Uterus (tissue), 4 donors: ENCODE measurements at places on chromosomes 11 and 22. TPM values are rescaled to one million over a fixed set of nuclear protein-coding genes. Genes with fewer than 3 reads are reported as not detected.

The CDPF1 gene
- total RNA-seq = 2.1 TPM

The CEND1 gene
- total RNA-seq = not detected

The TP53AIP1 gene
- not detected for total RNA-seq

The SCN4B gene
- 2.9 TPM for total RNA-seq

The MS4A6E gene
- total RNA-seq = not detected

The TRIM22 gene
- total RNA-seq = 64.8 TPM

The FOLR1 gene
- total RNA-seq = 22.0 TPM

DNA sequence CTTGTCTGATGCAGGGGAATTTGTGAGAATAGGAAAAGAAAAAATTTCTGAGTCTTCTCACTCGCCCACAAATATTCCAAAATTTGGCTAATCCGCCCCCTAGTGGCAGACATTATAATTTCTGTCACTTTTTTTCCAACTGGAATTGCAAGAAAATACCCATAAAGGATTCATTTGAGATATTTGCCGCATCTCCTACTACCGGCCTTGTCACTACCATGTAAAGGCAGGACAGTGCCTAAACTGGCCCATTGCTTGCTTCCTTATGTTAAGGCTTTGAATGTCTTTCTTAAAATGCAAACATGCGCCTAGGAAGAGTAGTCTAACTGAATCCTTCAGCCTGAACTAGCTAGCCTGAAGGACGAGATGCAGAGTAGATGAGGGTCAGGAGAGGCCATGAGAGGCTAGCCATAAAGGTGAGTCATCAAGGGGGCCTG lies 9.3 kb upstream of the CEP295 start:
- no peak for DNase-seq
- no peak overlapping the region for H3K4me3 ChIP-seq
- H3K27ac ChIP-seq = no peak overlapping the region
- no peaks in the 10 kb centered on the region for H3K4me1 ChIP-seq
- no peaks in the 10 kb centered on the region for H3K27me3 ChIP-seq
- H3K36me3 ChIP-seq = no peaks in the 10 kb centered on the region

GRCh38 chr22:20550057-20550817 lies 42.8 kb downstream of the MED15 start:
- H3K27ac ChIP-seq = peak overlapping the region; percentile 93
- DNase-seq = no peak
- no peaks in the 10 kb centered on the region for H3K36me3 ChIP-seq
- no peak overlapping the region for H3K4me3 ChIP-seq
- H3K4me1 ChIP-seq = peaks cover 30% of the 10 kb centered on the region
- H3K27me3 ChIP-seq = no peaks in the 10 kb centered on the region

GRCh38 chr11:134609361-134610115 lies 197.5 kb upstream of the B3GAT1 start:
- no peaks in the 10 kb centered on the region for H3K27me3 ChIP-seq
- H3K4me3 ChIP-seq = no peak overlapping the region
- H3K27ac ChIP-seq = no peak overlapping the region
- H3K36me3 ChIP-seq = no peaks in the 10 kb centered on the region

DNA sequence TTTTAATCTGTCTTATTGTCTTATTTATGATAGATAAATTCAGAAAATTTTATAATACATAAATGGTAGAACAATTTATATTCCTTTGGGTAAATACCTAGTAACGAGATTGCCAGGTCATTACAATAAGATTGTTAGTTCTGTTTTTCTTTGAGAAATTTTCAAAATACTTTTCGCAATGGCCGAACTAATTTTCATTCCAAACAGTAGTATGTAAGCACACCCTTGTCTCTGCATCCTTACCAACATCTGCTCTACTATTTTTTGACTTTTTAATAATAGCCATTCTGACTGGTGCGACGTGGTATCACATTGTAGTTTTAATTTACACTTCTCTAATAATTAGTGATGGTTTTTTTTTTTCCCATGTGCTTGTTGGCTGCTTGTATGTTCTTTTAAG lies 351.4 kb upstream of the LUZP2 start:
- no peaks in the 10 kb centered on the region for H3K27me3 ChIP-seq
- no peak overlapping the region for H3K27ac ChIP-seq
- no peak overlapping the region for H3K4me3 ChIP-seq
- DNase-seq = no peak

- H3K4me1 ChIP-seq = no peaks in the 10 kb centered on the region
- H3K4me3 ChIP-seq = no peak overlapping the region
- no peaks in the 10 kb centered on the region for H3K36me3 ChIP-seq
- H3K27ac ChIP-seq = no peak overlapping the region
These were observed 698 bp downstream of the C1QTNF4 start for GRCh38 chr11:47593492-47593933.

GRCh38 chr22:43039800-43040199 lies 24.9 kb upstream of the PACSIN2 start:
- no peaks in the 10 kb centered on the region for H3K36me3 ChIP-seq
- no peak overlapping the region for H3K27ac ChIP-seq
- no peaks in the 10 kb centered on the region for H3K4me1 ChIP-seq
- no peaks in the 10 kb centered on the region for H3K27me3 ChIP-seq
- no peak overlapping the region for H3K4me3 ChIP-seq

DNA sequence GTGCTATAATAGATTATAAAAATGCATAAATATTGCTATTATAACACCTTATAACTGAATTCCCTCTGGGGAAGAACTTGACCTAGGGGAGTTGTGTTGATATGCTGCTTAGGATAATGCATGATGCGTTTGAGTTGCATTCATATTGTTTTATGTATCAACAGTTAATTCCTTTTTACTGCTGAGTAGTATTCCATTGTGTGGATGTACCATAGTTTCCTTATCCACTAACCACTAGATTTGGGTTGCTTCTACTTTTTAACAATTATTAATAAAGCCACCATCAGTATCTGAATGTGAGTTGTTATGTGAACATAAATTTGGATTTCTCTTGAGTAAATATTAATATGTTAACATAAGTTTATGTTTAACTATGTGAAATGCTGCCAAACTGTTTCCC lies 19.7 kb upstream of the LRRC4C start:
- H3K36me3 ChIP-seq = no peaks in the 10 kb centered on the region
- no peaks in the 10 kb centered on the region for H3K27me3 ChIP-seq
- no peak overlapping the region for H3K4me3 ChIP-seq

DNA sequence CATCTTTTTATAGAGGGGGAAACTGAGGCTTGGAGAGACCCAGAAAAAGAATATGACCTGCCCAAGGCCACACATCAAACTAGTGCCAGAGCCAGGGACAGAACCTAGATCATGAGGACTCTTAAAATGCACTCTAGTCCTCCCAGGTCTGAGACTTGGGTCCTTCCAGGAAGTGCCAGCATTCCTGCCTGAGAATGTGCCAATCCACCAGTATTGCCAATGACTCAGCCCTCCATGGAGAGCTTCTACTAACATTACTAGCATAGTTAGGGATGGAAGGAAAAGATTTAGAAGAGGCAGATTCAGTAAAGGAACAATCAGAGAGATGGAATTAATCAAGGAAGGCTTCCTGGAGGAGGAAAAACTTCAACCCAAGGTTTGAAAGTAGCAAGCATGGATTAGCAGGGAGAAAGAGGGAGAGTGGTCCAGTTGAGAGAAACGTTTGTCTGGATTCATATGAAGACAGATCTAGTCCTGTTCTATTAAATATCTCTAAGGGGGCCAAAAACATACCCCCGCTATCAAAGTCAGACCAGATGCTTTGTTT lies 20.1 kb upstream of the SMIM35 start:
- no peak overlapping the region for H3K4me3 ChIP-seq
- H3K4me1 ChIP-seq = no peaks in the 10 kb centered on the region
- no peaks in the 10 kb centered on the region for H3K36me3 ChIP-seq
- H3K27ac ChIP-seq = no peak overlapping the region
- no peaks in the 10 kb centered on the region for H3K27me3 ChIP-seq

- H3K27me3 ChIP-seq = no peaks in the 10 kb centered on the region
- no peak overlapping the region for H3K4me3 ChIP-seq
- DNase-seq = no peak
- no peaks in the 10 kb centered on the region for H3K4me1 ChIP-seq
- no peak overlapping the region for H3K27ac ChIP-seq
These were observed 6.7 kb downstream of the DENND6B start for GRCh38 chr22:50320116-50320515.

- H3K36me3 ChIP-seq = no peaks in the 10 kb centered on the region
- H3K27me3 ChIP-seq = no peaks in the 10 kb centered on the region
- H3K27ac ChIP-seq = no peak overlapping the region
- no peak overlapping the region for H3K4me3 ChIP-seq
- no peaks in the 10 kb centered on the region for H3K4me1 ChIP-seq
- DNase-seq = no peak
These were observed 197.0 kb upstream of the SORL1-AS1 start for GRCh38 chr11:121649798-121650197.

DNA sequence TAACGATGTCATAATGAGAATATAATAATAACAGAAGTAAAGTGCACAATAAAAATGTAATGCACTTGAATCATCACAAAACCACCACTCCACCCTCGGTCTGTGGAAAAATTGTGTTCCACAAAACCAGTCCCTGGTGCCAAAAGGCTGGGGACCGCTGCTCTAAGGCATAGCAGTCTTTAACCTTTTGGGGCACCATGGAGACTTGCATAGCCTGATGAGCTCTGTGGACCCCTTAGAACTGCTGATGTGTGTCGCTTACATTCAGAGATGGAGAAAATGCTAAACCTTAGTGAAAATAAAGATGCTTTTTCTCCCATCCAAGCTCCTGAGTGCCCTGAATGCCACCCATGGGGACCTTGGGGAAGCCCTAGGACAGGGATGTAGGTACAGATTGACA lies 87.6 kb upstream of the SEPTIN5 start:
- no peak overlapping the region for H3K4me3 ChIP-seq
- no peaks in the 10 kb centered on the region for H3K4me1 ChIP-seq
- no peak overlapping the region for H3K27ac ChIP-seq

DNA sequence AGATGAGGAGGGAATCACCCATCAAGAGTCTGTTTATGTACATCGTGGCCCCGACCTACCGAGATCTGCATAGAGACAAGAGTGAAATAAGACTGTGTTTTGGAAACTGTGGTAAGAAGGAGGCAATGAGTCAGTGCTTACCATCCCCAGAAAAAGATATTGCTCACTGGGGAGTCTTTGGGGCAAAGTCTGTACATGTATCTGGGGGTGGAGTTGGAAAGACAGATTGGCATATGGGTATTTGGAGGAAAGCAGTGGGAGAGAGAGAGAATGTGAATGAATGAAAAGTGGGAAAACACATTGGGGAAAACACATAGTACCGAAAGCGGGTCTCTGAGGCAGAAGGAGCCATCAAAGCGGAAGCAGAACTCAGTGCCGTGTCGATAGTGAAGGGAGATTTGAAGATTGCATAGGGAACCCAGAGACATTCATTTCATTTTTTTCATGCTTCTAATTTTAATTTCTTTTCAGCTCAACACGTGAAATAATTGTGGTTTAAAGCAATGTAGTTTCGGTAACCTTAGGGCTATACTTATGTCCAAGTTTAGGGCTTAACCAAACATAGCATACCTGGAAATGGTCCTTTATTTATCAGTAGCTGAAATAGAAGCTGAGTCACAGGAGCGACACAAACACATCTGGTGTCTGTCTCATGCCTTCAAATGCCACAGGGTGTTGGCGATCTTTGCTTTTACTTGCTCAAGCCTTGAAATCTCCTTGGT lies 98.6 kb upstream of the CD44 start:
- no peak for DNase-seq
- H3K36me3 ChIP-seq = no peaks in the 10 kb centered on the region
- no peak overlapping the region for H3K27ac ChIP-seq
- no peak overlapping the region for H3K4me3 ChIP-seq
